ENCODE measurements at places on chromosomes 16 and 17. TPM values are rescaled to one million over a fixed set of nuclear protein-coding genes. Genes with fewer than 3 reads are reported as not detected.
A peak's percentile ranks its signal among the peaks of the same experiment; 100 is the strongest.

NTN3 gene
- not detected for polyA plus RNA-seq

DNA sequence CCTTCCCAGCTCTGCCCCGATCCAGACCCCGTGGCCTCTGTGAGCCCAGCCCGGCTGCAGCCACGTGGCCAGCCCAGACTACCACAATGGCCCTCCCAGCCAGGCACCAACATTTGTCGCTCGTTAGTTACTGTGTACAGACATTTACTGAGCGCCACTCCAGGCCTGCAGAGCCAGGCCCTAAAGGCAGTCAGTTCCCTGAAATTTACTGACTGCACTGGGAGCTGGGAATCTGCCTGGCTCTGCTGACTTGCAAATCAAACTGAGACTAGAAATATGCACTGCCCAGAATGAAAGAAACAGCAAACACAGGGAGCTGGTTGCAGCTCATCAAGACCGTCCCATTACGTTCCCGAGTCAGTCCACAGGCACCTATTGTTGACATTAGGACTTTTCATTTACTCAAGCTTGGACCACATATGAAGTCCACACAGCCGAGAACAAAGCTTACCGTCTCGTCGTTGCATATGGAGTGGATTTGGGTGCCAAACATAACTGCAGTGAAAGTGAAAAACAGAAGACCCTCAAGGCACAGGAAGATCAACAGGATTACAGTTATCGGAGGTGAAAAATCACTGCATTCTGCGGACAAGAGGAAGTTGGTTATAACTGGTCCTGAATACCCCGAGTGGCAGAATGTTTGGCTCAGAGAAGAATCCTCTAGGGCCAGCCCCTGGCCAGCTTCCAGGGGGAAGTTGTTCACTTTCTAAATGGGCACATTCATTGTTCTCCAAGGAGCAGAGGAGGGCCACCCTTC is 34.5 kb downstream of the ZDHHC7 start:
- H3K4me3 ChIP-seq, result no peak overlapping the region
- peaks cover 3% of the 10 kb centered on the region for H3K4me1 ChIP-seq
- no peak for DNase-seq
- peaks cover 29% of the 10 kb centered on the region for H3K36me3 ChIP-seq
- H3K27ac ChIP-seq, result no peak overlapping the region
- H3K27me3 ChIP-seq, result no peaks in the 10 kb centered on the region

DNA sequence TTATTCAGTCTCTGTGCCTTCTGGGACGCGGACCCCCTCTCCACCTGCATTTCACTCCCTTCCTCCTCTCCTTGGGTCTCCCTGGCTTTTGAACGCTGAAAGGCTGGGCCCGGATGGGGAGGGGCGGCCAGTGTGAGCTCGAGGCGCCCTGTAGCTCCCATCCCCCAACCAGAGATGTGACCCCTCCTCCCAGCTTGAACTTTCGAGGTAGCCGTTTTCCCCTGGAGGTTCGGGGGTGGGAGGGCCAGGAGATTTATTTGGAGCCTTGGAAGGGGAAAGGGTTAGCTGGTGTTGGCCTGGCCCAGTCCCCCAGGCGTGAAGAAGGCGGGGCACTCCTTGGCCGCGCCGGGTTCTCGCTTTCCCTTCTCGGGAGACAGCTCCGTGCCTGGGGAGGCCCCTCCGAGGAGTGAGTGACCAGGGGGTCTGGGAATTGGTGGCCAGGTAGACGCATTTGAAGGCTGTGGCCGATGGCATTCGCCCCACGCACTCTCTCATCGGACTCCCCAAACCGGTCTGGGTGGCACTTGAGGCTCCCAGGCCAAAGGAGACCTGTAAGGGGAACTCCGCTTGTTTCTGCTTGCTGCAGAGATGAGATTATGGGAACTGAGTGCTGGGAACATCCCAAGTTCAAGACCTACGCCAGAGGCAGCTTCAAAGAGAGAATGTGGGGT is 942 bp downstream of the LDAF1 start:
- no peaks in the 10 kb centered on the region for H3K27me3 ChIP-seq
- peak overlapping the region; percentile 84 for H3K4me3 ChIP-seq
- no peaks in the 10 kb centered on the region for H3K4me1 ChIP-seq
- peak overlapping the region; percentile 26 for H3K27ac ChIP-seq
- DNase-seq, result peak; percentile 89

GRCh38 chr17:77420095-77420803 is 279.5 kb downstream of the SEC14L1 start:
- DNase-seq, result no peak
- H3K27ac ChIP-seq, result peak overlapping the region; percentile 23
- H3K27me3 ChIP-seq, result no peaks in the 10 kb centered on the region
- no peak overlapping the region for H3K4me3 ChIP-seq
- no peaks in the 10 kb centered on the region for H3K36me3 ChIP-seq
- peaks cover 5% of the 10 kb centered on the region for H3K4me1 ChIP-seq

DNA sequence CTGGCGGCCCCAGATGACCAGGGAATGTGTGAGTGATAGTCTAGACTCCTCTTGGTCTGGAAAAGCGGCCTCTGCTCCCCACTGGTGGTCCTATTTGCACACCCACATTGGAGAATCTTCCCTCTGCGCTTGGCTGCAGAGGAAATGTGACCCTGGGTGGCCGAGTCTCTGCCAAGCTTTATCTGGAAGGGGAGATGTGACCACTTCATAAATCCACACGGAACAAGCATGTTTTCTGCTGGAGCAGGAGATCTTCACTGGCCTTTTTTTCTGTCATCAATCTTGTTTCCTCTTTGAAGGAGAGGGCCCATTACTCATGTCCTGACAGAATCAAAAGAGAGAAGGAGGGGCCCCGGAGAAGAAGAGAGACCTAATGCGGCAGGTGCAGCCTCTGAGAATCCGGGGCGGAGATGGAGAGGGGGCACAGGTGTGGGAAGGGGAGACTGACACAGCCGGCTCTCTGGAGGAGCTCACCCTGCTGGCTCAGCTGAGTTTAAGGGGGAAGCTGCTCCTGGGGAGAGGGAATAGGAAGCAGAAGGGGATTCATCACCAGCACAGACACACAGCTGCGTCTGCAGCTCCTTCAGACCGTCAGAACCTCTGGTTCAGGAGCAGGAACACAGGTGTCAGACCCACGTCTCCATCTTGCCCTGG is 116.3 kb downstream of the SOX9 start:
- no peaks in the 10 kb centered on the region for H3K36me3 ChIP-seq
- peak; percentile 54 for DNase-seq
- H3K27me3 ChIP-seq, result no peaks in the 10 kb centered on the region
- H3K4me1 ChIP-seq, result peaks cover 6% of the 10 kb centered on the region

GRCh38 chr17:74882517-74883240 is 9.9 kb upstream of the FDXR start:
- no peaks in the 10 kb centered on the region for H3K36me3 ChIP-seq
- no peaks in the 10 kb centered on the region for H3K27me3 ChIP-seq
- DNase-seq, result no peak

CD300LG gene
- 3.1 TPM for polyA plus RNA-seq

GRCh38 chr17:59950049-59950448 is 14.5 kb downstream of the RNFT1 start:
- no peaks in the 10 kb centered on the region for H3K27me3 ChIP-seq
- H3K4me3 ChIP-seq, result no peak overlapping the region
- DNase-seq, result no peak
- no peaks in the 10 kb centered on the region for H3K4me1 ChIP-seq
- peaks cover 9% of the 10 kb centered on the region for H3K36me3 ChIP-seq
- H3K27ac ChIP-seq, result no peak overlapping the region

DNA sequence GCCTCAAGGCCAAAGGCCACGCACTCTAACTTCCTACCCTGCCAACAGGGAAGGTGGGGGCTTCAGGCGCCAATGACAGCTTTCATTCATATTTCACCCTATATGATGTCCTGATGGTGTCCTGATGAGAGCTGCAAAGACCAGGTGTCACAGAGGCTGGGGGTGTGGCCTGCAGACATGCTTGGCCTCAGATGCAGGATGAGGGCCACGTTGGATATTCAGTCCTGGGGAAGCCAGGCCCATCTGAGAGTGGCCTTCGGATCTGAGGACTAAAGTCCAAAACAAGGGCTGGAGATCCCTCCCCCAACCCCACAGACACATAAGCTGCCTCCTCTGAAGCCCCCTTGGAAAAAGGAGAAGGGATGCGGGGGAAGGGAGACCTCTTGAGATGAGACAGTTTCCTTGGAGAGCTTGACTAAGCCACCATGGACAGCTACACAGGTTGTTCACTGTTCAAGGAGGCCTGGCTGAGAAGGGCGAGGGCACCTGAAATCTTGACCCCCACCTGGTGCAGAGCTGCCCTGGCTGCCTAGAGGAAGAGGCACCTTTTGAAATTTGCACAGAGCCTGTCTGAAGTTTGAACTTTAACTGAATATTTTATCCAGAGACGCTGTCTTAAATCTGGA is 24.3 kb upstream of the GSG1L start:
- H3K36me3 ChIP-seq, result no peaks in the 10 kb centered on the region
- DNase-seq, result no peak
- H3K27ac ChIP-seq, result no peak overlapping the region
- no peaks in the 10 kb centered on the region for H3K27me3 ChIP-seq
- H3K4me1 ChIP-seq, result no peaks in the 10 kb centered on the region
- H3K4me3 ChIP-seq, result no peak overlapping the region

GRCh38 chr16:52727441-52727840 is 180.5 kb upstream of the TOX3 start:
- no peaks in the 10 kb centered on the region for H3K4me1 ChIP-seq
- DNase-seq, result no peak
- no peak overlapping the region for H3K4me3 ChIP-seq
- no peaks in the 10 kb centered on the region for H3K27me3 ChIP-seq
- no peak overlapping the region for H3K27ac ChIP-seq
- no peaks in the 10 kb centered on the region for H3K36me3 ChIP-seq

- no peaks in the 10 kb centered on the region for H3K36me3 ChIP-seq
- DNase-seq, result no peak
- no peaks in the 10 kb centered on the region for H3K27me3 ChIP-seq
These were observed 208.8 kb upstream of the NLRP1 start for GRCh38 chr17:5793157-5793556.

DNA sequence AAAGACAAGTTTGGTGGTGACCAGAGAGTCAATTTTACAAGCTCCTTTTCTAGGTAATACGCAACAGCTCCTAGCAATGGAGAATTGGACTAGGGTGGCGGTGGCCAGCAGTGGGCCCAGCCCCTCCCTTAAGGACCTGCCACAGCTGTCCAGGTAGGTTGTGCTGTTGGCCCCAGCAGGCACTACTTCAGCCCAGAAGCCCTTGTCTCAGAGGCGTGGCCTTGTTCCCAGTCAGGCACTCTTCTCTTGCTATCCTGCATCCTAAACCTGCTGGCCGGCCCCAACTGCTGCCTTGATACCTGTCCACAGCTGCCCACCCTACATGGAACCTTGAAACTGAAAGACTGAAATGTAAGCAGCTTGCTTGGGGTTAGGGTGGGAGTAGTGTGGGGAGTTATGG is 989 bp upstream of the GALK1 start:
- DNase-seq, result peak; percentile 47
- H3K36me3 ChIP-seq, result no peaks in the 10 kb centered on the region
- H3K27ac ChIP-seq, result no peak overlapping the region
- no peak overlapping the region for H3K4me3 ChIP-seq
- no peaks in the 10 kb centered on the region for H3K27me3 ChIP-seq

ANKS4B gene
- polyA plus RNA-seq, result 9.7 TPM

- peaks cover under 1% of the 10 kb centered on the region for H3K36me3 ChIP-seq
- peaks cover 3% of the 10 kb centered on the region for H3K4me1 ChIP-seq
- no peak overlapping the region for H3K27ac ChIP-seq
- H3K4me3 ChIP-seq, result no peak overlapping the region
- DNase-seq, result no peak
These were observed 36.7 kb downstream of the SPAG9 start for GRCh38 chr17:51083981-51084380.

GRCh38 chr16:69741951-69742904 is 12.5 kb downstream of the NOB1 start:
- no peak overlapping the region for H3K4me3 ChIP-seq
- H3K27me3 ChIP-seq, result no peaks in the 10 kb centered on the region
- peak overlapping the region; percentile 73 for H3K27ac ChIP-seq
- peak; percentile 85 for DNase-seq
- no peaks in the 10 kb centered on the region for H3K4me1 ChIP-seq

KRTAP9-4 gene
- not detected for polyA plus RNA-seq

MFAP4 gene
- polyA plus RNA-seq, result 27.6 TPM

- H3K27ac ChIP-seq, result no peak overlapping the region
- no peaks in the 10 kb centered on the region for H3K4me1 ChIP-seq
- H3K36me3 ChIP-seq, result no peaks in the 10 kb centered on the region
- DNase-seq, result no peak
- H3K4me3 ChIP-seq, result no peak overlapping the region
These were observed 43.4 kb downstream of the ZNF18 start for GRCh38 chr17:11953924-11954323.

GRCh38 chr17:58630883-58631522 is 60.8 kb downstream of the TEX14 start:
- H3K4me3 ChIP-seq, result peak overlapping the region; percentile 72
- DNase-seq, result peak; percentile 63
- peak overlapping the region; percentile 73 for H3K27ac ChIP-seq
- H3K36me3 ChIP-seq, result no peaks in the 10 kb centered on the region

- H3K27ac ChIP-seq, result no peak overlapping the region
- no peaks in the 10 kb centered on the region for H3K4me1 ChIP-seq
- H3K4me3 ChIP-seq, result no peak overlapping the region
- no peaks in the 10 kb centered on the region for H3K36me3 ChIP-seq
These were observed 30.3 kb upstream of the LRRC37A start for GRCh38 chr17:46264456-46265198.
